HFFc6 (cell line): ENCODE measurements at places on chromosomes 6 and 20.
A peak's percentile ranks its signal among the peaks of the same experiment; 100 is the strongest.

DNA sequence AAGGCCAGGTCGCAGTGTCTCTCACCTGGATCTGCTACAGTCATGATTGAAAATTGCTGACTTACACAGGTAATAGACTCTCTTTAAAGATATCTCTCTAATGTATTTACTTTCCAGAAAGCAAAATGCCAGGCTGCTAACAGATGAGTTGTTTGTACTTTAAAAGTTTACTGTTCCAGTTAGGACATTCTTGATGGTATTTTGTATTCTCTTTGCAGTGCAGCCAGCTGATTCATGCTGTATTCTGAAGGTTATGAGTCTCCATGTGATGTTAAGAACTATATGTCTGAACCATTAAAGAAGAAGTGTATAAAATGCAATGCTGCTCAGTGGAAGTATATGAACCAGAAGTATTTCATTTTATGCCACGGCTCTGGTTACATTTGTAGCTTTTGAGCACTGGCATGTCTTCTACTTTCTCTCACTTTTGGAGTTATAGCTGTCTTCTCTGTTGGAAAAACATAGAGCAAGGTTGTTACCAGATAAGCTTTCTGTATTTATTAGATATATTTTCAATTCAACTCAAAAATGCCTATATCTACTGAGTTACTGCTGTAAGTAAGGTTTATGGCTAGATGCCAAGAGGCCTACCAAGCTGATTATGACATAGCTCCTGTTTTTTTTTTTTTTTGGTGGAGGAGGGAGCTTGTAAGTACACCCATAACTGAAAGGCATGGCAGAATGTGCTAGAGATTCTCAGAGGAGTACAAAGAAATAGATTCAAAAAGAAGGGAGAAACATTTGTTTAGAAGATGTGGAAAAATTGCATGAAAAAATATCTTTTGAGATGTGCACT lies 130.5 kb upstream of the MAN1A1 start:
- no peak for DNase-seq

GRCh38 chr20:59518881-59519706 lies 85.2 kb upstream of the PHACTR3 start:
- DNase-seq = peak; percentile 35

DNA sequence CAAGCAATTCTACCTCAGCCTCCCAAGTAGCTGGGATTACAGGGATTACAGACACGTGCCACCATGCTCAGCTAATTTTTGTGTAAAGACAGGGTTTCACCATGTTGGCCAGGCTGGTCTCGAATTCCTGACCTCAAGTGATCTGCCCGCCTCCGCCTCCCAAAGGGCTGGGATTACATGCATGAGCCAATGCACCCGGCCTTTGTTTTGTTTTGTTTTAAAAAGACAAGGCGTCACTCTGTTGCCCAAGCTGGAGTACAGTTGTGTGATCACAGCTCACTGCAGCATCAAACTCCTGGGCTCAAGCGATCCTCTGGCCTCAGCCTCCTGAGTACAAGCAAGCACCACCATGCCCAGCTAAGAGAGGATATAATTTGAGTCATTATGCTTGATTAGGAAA lies 5.4 kb downstream of the SERINC3 start:
- no peak for DNase-seq

DNA sequence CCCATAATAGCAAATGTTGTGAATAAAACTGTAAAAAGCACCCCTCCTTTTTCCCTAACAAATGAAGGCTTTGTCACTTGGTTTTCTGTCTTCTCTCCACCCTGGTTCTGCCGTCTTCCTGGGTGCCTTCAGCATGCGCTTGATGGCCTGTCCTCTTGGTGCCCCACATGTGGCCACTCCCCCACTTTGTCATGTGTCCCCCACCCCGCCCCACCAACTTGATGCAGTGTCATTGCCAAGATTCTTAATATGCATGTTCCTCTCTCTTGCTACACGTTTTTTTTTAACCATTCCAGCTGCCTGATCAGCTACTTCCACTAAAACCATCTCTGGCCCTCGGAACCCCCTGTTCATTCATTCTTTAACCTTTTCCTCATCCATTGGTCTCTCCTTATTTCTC lies 340.3 kb downstream of the QKI start:
- DNase-seq = no peak

GRCh38 chr20:59165891-59166709 lies 2.5 kb downstream of the ZNF831 start:
- DNase-seq = no peak

DNA sequence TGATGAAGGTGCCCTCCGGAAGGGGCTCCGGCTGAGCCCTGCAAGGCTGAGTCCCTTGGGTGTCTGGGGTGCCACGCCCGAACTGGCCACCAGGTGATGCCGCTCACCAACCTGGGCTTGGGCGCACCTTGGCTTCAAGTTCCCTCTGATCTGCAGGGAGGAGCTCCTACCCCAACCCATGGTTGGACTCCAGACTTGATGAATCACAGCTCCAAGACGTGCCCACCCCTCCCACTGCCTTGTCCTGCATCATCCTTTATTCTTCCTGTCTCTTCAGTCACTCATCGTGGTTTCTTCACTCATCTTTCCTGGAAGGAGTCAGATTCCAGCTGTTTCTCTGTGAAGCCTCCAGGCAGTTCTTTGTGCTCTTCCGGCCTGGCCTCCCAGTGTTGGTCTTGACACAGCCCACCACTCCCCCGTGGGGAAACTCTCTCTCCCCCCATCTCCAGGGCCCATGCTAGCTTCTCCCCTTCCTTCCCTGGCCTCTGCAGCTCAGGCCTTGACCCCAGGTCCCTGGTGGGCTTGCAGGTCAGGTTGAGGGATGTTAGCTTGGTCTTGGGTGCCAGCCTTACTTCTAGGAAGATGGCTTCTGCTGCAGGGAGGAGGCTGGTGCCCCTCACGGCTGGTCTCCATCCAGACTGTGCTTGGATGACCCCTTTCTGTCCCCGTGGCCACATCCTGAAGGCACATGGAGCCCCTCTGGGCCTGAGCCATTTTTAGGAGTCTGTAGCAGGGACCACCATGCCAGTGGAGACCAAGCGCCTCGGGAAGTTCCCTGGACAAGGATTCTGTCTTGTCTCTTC lies 2.6 kb upstream of the ZBP1 start:
- DNase-seq = peak; percentile 39

DNA sequence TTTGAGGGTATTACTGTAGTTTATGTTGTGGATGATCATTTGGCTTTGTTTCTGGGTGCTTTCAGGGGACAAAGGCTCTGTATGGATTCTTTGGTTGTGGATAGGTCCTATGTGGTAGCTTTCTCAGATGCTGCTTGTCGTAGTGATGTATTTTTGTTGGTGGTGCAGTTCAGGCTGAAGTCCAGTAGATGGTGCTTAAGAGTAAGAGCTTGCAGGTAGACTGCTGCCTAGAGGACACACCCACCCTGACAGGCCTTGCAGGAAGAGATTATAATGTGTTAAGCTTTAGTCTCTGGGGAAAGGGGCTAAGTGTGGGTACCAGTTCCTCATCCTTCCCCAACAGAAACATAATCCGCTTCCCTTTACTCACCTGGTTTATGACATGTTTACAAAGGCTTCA lies 62.6 kb upstream of the ADGRB3 start:
- no peak for DNase-seq
